H54 (cell line): ENCODE measurements at places on chromosomes 4 and X.
A peak's percentile ranks its signal among the peaks of the same experiment; 100 is the strongest.

DNA sequence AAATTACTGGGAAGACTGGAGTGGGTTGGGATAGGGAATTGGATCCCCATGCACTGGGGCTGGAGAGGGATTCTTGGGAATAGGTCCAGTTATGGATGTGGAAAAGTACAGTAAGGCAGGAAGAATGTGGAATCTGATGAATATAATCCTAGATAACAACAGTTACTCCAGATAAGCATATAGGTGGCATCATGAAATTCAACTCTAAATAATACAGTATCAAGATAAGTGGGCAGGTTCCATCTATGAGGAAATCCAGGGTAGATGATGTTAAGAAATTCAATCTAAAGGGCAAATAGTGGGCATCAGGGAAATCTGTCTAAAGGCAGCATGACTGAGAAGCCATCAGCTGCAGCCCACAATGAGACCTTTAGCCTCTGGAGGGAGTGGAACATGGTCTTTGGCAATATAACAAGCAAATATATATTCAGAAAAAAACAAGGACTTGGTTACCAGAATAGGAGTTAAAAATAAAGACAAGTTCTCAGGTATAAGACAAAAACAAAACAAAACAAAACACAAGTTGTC, 1.2 kb downstream of the DTHD1 start:
- no peak for DNase-seq

DNA sequence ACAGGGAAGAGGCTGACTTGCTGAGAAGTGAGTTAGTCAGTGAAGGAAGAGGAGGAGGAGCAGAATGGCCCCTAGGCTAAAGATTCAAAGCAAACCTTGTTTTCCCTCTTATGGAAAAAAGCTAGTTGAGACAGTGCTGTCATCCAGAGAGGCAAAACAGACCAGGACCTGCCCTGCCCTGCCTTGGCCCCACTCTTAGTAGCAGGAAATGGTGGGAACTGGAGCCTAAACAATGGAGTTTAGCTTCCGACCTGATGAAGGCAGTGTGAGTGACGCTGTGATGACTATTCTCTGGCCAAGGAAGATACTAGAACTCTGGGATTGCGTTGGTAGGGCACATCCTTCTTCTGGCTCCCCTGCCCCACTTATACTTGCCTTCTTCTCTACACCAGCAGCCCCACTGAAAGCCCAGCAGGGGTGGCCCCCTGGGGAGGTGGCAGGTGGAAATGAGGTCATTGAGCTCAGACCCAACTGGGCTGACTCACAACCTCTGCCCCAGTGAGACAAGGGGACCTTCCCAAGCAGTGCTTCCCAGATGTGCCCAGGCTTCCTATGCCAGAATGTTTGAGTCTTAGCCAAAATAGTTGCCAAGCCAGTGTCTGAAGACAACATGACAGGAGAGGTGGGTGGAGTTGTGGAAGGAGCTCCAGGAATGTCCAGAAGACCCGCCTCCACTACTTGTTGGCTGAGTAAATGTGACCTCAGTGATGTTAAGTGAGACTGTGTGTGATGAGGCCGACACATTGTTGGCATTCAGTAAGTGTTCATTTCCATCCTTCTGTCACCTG, 38.8 kb downstream of the MSN start:
- peak; percentile 67 for DNase-seq

DNA sequence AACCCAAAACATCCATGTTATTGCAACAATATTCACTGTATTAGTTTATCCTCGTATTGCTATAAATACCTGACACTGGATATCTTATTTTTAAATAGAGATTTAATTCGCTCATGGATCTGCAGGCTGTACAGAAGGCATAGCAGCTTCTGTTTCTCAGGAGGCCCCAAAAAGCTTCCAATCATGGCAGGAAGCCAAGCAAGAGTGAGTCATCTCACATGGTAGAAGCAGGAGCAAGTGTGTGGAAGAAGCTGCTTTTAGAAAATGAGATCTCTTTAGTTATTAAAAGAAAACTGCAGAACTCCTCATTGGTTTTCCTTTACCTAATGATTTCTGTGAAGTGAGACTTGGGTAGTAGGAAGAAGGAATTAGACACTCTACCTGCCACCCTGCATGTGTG, 16.4 kb downstream of the ZNF732 start:
- DNase-seq = no peak

DNA sequence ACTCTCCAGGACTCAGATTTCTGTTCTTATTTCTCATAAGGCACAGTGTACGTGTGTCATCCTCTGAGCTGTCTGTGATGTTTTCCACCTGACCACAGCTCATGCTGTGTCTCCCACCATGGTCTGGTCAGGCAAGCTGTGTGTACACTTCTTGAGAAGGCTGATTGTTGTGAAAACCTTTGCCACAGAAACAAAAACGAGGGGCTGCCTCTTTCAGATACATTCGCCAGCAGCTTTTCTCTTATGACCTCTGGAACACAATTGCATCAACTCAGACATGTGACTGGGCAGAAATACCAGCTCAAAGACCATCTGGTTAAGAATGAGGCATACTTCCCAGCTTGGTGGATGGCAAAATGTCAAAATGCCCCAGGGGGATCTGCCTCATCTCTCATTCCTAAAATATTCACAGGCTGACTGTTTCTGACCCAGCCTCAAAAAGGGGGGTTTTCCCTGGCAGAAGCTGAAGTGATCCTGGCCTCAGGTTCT, 46.1 kb downstream of the PGRMC2 start:
- peak; percentile 32 for DNase-seq

DNA sequence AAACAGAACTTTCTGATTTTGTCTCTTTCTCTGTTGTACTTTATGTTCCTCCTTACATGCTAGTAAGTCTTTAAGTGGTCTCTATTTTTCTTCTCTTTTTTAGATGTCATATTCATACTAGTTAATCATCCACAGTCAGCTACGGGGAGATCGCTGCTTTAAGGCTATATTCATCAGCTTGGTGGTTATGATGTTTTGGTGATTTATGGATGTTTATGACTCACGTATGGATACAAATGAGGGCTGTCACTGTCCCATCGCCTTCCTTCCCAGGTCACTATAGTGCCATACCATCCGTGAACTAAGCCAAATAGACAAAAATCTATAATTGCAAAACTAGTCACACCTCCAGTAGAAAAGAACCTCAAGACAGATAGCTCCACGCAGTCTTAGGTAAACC, 296.8 kb upstream of the AADAT start:
- no peak for DNase-seq

- peak; percentile 1 for DNase-seq
Observed at GRCh38 chrX:12080265-12080664, 58.0 kb upstream of the FRMPD4 start.

DNA sequence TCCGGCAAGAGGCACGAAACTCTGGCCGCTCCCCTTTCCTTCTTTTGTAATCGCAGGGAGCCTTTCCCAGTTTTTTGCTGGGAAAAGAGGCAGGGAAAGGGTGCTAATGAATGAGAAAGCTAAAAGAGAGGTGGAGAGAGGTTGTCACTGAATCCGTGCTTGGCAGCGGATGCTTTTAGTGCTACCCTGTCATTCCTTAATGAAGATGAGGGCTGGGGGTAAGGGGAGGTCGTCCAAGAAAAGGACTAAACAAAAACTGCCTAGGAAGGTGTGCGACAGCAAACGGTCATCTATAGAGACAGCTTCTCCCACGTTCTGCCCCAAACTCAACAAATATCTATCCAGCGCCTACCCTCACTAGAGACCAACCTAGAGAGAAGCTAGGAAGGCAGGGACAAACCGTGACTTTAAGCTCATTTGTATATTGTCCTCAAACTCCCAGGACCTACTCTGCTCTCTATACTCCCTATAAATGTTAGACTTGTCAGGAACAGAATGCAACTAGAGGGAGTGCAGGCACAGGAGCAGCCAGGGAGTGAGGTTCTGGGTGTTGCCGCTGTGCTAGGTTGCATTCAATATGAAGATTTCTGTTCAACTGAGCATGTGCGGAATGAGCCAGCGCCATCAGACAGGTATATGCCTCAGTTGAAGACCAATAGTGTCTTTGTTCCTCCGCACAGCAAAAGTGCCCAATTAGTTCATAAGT, 777 bp upstream of the CASK start:
- DNase-seq = no peak

DNA sequence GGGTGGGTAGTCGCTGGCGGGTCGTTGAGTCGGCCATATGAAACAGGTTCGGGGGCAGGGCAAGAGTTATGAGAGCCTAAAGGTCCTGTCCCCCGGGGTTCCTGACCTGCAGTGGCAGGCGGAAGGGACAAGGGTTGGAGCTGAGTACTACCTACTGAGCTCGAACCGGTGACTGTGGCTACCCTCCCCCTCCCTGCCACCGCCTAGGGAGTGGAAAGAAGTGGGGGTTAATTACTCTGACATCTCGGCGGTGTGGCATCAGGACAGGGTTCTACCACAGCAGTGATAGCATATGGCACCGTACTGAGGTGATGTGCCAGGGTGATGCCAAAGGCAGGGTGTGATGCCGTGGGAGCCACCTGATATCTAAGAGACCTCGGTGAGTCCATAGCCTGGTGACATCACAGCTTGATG, 307 bp downstream of the ATG4A start:
- no peak for DNase-seq

DNA sequence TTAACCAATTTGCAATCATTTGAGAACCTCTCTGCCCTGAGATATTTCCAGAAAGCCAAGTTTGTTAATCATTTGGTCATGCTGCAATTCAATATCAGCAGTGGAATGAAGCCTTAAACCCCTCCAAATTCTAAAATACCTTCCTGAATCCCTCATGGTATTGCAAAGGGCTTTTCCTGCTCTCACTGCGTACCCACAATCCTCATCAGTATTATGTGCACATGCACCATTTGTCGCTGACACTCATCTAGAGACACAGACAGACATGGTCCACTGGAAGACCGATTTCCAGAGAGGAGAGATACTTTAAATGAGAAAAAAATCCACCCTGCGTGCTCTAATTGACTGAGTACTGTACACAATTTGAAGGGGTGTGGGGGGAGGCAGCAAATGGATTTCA, 104.4 kb downstream of the GPC3 start:
- DNase-seq = no peak

DNA sequence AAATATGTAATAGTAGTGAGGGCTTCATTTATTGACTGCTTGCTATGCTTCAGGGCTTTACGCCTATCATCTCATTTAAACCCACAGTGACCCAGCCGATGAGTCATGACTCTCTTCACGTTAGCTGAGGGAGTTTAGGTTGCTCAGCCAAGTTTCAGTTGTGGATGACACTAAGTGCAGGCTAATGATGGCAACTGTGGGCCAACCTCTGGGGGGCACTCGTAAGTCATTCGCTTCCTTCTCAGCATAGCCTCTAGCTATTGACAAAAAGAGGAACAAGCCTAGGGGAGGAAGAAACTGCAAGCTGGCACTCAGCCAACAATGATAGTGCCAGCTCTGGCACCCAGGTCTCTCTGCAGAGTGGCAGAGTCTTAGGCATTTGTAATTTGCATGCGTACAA, 325.0 kb downstream of the ARHGAP10 start:
- peak; percentile 8 for DNase-seq

DNA sequence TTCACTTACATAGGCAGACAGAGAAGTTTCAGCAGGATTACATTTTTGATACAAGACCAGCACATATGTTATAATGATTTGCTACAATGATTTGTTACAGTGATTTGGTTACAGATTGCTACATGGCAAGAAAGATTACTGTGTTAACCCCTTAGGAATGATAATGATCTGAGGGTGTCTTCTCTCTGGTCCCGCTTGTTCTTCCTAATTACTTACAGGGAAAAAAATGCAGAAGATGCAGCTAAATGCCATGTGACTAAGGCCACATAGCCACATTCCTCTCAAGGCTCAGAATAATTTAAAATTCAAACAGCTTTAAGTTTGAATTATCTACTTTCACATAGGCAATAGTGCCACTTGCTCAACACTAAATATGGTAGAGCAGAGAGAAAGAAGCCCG, 9.7 kb upstream of the LAP3 start:
- DNase-seq = no peak

- DNase-seq = no peak
Observed at GRCh38 chrX:95346856-95347255, 1337.8 kb upstream of the DIAPH2 start.

GRCh38 chr4:1795299-1796195, 2.5 kb downstream of the FGFR3 start:
- DNase-seq = no peak

DNA sequence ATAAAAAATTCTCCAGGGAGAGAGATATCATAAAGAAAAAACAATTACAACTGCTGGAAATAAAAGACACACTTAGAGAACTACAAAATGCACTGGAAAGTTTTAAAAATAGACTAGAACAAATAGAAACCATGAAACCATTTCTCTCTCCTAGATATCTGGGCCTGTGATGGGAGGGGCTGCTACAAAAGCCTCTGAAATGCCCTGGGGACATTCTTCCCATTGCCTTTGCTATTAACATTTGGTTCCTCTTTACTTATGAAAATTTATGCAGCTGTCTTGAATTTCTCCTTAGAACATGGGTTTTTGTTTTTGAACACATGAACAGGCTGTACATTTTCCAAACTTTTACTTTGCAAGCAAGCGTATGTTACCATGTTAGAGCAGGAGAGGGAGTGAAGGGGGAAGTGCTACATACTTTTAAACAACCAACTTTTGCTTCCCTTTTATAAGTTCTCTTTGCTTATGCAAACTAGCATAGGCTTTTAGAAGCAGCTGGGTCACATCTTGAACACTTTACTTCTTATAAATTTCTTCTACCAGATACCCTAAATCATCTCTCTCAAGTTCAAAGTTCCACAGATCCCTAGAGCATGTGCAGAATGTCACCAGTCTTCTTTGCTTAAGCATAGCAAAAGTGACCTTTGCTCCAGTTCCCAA, 47.9 kb upstream of the PACRGL start:
- no peak for DNase-seq

- DNase-seq = no peak
Observed at GRCh38 chr4:48212165-48212564, 57.5 kb downstream of the TEC start.

DNA sequence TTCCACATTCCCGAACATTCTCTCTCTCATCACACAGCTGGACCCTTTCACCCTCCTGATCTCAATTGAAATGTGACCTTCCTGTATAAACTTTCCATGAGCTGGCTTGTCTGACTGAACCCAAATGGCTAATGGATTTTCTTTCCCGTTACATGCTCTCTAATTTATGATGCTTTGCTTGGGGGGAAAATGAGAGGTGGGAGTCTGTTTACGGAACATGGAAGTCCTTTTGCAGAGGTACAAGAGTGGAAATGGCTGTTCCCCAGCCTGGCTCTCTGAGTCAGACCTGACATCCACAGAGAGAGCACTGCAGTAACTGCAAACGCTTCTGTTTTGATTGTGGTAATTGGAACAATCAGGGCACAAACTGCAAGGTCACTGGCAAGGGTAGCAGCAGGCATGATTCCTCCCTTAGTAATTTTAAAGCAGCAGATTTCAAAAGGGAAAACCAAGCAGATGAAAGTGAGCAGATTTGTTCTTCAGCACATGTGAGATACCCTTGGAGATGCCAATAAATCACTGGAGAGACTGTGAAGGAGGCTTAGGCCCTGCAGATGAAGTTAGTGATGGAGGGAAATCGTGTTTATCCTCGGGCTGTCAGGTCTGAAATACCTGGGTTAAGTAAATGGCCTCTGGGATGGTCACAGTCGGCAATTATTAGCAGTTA, 83.9 kb downstream of the SNCA start:
- DNase-seq = no peak

GRCh38 chr4:147339100-147339499, 141.8 kb upstream of the EDNRA start:
- no peak for DNase-seq

GRCh38 chr4:140856621-140857062, 100.5 kb upstream of the TBC1D9 start:
- peak; percentile 26 for DNase-seq
